NCI-H2029 treated with DMSO at 0.1 percent for 48 hours (cell line): ENCODE measurements at places on chromosomes 11 and 22.

- DNase-seq: no peak
Measured at GRCh38 chr11:69446108-69446507, 35.4 kb upstream of the LINC01488 start.

- no peak for DNase-seq
Measured at GRCh38 chr22:25327018-25327755, 107.7 kb downstream of the CRYBB2 start.

GRCh38 chr11:95924414-95924760, 480 bp upstream of the MTMR2 start:
- no peak for DNase-seq

GRCh38 chr11:130121445-130121978, 38.1 kb upstream of the ST14 start:
- no peak for DNase-seq

DNA sequence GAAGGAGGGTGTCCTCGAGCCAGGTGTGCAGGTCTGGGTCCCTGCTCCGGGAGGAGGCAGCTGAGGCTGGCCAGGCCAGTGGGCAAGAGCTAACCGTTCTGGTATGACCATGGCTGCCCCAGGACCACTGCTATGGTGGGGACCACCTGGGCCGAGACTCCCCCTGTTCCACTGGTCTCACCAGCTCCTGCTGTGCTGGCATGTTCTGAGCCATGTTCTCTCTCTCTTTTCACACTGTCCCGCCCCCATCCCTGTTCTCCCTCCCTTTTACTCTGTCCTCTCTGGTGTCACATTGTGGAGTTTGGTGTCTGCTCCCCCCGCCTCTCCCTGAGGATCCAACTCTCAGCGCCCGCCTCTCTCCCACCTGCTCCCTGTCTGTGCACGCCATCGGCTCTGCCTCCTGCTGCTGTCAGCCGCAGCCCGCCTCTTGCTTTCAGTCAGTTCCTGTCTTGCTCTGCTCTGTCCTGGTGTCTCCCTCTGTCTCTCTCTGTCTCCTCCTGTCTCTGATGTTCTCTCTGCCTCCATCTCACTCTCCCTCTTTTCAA, 66.4 kb downstream of the LRRC32 start:
- DNase-seq: no peak

DNA sequence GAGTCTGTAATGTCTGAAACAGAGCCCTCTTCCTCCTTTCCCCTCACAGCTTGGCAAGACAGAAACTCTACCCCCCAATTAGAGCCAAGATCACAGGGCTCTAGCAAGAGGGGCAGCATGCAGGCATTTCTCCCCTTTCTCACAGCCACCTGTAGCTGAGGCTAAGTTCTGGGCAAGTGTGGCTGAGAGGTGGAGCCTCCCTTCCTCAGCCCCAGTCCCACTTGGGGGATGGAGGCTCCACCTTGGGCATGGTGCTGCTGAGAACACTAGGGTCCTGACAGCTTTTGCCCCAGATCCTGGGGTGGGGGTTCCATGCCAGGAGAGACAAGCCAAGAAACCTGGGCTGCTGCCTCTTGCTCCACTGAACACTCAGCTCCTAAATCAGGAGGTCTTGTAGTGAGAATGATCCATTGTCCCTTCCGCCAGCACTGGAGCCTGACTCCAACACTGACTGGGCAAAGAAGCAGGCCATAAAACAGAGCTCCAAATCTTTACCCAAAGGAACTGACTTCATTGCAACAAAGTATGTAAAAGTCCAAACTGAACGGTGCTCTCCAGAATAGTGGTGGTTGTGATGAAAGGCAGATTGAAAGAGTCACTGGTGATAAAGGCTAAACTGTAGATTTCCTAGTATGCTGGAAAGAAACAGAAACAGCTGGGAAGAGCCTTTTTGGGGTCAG, 25.6 kb downstream of the NARS2 start:
- DNase-seq: no peak

GRCh38 chr11:9616858-9617257, 43.4 kb downstream of the WEE1 start:
- DNase-seq: no peak

DNA sequence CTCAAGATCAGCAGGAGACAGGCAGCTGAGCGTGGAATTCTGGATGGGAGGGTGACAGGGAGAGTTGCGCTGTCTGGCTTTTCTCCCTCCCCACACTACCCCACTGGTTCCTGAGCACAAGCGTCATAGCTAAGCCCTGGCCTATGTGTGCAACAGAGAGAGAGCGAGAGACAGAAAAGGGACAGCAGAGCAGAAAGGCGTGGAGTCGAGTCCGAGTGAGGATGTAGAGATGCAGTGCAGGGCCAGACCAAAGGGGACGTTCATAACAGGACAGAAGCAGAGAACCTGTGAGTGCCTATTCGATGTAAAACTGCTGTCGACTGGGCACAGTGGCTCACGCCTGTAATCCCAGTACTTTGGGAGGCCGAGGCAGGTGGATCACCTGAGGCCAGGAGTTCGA, 94.0 kb upstream of the TMEM45B start:
- no peak for DNase-seq

DNA sequence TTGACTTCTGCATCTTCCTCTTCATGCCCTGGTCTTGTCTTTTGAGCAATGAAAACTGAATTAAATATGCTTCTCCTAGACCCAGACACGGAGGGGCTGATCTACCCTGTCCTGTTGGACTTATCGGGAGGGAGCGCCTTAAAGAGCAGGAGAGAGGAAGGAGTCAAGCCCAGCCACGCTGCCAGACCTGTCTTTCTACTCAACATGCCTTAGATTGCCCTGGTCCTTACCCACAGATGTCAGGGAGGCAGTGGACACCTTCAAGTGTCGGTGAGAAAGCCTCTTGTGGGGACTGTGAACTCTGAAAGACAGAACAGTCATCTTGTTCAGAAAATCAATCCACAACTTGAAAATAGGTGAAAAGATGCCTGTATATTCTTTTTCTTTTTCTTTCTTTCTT, 61.8 kb downstream of the IRAG1 start:
- DNase-seq: no peak
